HT1080 (cell line): ENCODE measurements at places on chromosomes 5 and 9. TPM values are rescaled to one million over a fixed set of nuclear protein-coding genes. Genes with fewer than 3 reads are reported as not detected.

Gene KIAA1958
- 2.3 and 3.5 TPM in 2 replicates for total RNA-seq

Gene CAST
- 110 and 123 TPM in 2 replicates for total RNA-seq

Gene RANBP3L
- total RNA-seq, result 0.18 and 0.50 TPM in 2 replicates

Gene PCDHA8
- not detected in 2 replicates for total RNA-seq

Gene ADAMTS13
- 0.07 and 0.19 TPM in 2 replicates for total RNA-seq

Gene GALNT12
- total RNA-seq, result 0.10 and 0.30 TPM in 2 replicates

Gene SGTB
- 5.2 and 6.4 TPM in 2 replicates for total RNA-seq

Gene ZNF354B
- total RNA-seq, result 4.3 and 6.1 TPM in 2 replicates

Gene WHRN
- total RNA-seq, result 2.0 and 3.1 TPM in 2 replicates

Gene PALM2AKAP2
- 3.2 and 6.3 TPM in 2 replicates for total RNA-seq

Gene UBE2QL1
- not detected in 2 replicates for total RNA-seq

Gene TCF7
- total RNA-seq, result not detected in 2 replicates

Gene ELOVL7
- 2.6 and 4.4 TPM in 2 replicates for total RNA-seq

Gene CSNK1A1
- 443 and 454 TPM in 2 replicates for total RNA-seq

Gene HTR1A
- total RNA-seq, result not detected in 2 replicates

Gene CNTNAP3
- total RNA-seq, result 2.7 and 4.8 TPM in 2 replicates

Gene SHOC1
- not detected in 2 replicates for total RNA-seq

Gene MORN5
- not detected in 2 replicates for total RNA-seq

Gene UBE2B
- 17.4 and 23.3 TPM in 2 replicates for total RNA-seq

Gene LHX6
- total RNA-seq, result 0.77 and 1.4 TPM in 2 replicates

Gene PCDHGA6
- 0.20 and 1.2 TPM in 2 replicates for total RNA-seq

Gene CD180
- 0.20 and 0.43 TPM in 2 replicates for total RNA-seq

Gene PFN3
- total RNA-seq, result not detected in 2 replicates

Gene ACTBL2
- 0.47 and 0.80 TPM in 2 replicates for total RNA-seq

Gene RANBP6
- 29.9 and 31.6 TPM in 2 replicates for total RNA-seq

Gene UBAC1
- 115 and 127 TPM in 2 replicates for total RNA-seq

Gene SLC38A9
- 17.7 and 23.8 TPM in 2 replicates for total RNA-seq

Gene HRCT1
- total RNA-seq, result 2.4 and 3.2 TPM in 2 replicates

Gene C1QTNF3
- 0.21 TPM in 1 of 2 replicates, not detected in the other for total RNA-seq

Gene ZNG1F
- total RNA-seq, result 2.0 and 10.8 TPM in 2 replicates

Gene SLC45A2
- not detected in 2 replicates for total RNA-seq

Gene ACOT12
- 0.03 TPM in 1 of 2 replicates, not detected in the other for total RNA-seq

Gene S1PR3
- 0.05 TPM in 1 of 2 replicates, not detected in the other for total RNA-seq

Gene ITK
- total RNA-seq, result not detected in 2 replicates

Gene HK3
- total RNA-seq, result not detected in 2 replicates

Gene PPWD1
- total RNA-seq, result 18.7 and 20.3 TPM in 2 replicates

Gene PNPLA7
- total RNA-seq, result 0.21 and 0.23 TPM in 2 replicates

Gene LCN10
- total RNA-seq, result not detected in 2 replicates

Gene ANKRD18A
- not detected in 2 replicates for total RNA-seq

Gene ZCCHC9
- 35.3 and 40.9 TPM in 2 replicates for total RNA-seq

Gene RNF180
- total RNA-seq, result 3.4 and 5.9 TPM in 2 replicates

Gene ARID3C
- total RNA-seq, result not detected in 2 replicates

Gene DYNC2I2
- 134 and 149 TPM in 2 replicates for total RNA-seq

Gene TXN
- 415 and 517 TPM in 2 replicates for total RNA-seq

Gene ZNF454
- not detected in 2 replicates for total RNA-seq

Gene ERAP2
- 40.2 and 45.6 TPM in 2 replicates for total RNA-seq

Gene RALGPS1
- total RNA-seq, result 0.42 and 2.4 TPM in 2 replicates

Gene NKD2
- not detected in 2 replicates for total RNA-seq

Gene DEPDC1B
- 24.9 and 25.4 TPM in 2 replicates for total RNA-seq

Gene SLC25A2
- not detected in 2 replicates for total RNA-seq

Gene GABRA1
- not detected in 2 replicates for total RNA-seq

Gene GPR150
- not detected in 2 replicates for total RNA-seq

Gene MRRF
- 65.7 and 91.5 TPM in 2 replicates for total RNA-seq

Gene OR1L4
- total RNA-seq, result not detected in 2 replicates

Gene PCDHA5
- not detected in 2 replicates for total RNA-seq
